AG08395 (cell line): ENCODE measurements at places on chromosomes 3 and 15.
A peak's percentile ranks its signal among the peaks of the same experiment; 100 is the strongest.

DNA sequence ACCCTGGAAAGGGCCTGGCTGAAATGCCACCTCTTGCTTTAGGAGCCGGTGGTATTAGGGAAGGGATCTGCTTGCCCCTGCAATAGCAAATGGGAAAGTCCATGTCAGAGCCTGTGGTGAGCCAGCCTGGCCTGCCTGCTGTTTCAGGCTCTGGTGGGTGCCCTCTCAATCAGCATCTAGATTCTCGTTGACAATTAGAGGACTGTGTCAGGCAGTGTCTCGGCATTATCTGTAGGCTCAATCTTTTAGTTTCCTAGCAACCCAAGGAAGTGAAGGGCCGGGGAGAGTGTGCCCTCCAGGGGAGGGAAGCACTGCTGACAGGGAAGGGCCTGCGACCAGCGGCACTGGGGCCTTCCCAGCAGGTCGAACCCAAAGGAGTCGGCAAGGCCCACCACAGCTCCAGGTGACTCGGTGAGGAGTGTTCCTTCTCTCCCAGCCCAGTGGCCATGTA, 42.1 kb downstream of the TLE3 start:
- no peak for DNase-seq

DNA sequence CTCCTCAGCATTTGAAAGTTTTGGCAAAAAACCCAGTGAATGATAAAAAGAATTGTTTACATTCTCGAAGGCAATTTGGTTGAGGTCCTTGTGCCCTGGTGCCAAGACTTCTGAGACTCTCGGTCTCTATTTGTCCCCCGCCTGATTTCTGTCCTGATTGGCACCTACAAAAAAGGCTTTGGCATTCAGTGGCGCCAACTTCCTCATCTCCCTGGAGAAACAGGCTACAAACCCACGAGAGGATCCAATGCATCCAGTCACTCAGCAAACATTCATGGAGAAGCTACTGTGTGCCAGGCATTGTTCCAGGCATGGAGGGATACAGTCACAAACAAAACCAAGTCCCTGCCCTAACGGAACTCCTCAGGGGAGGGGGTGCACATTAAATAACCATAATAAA, 42.7 kb downstream of the HES1 start:
- no peak for DNase-seq

- DNase-seq, result no peak
These were observed 39.1 kb upstream of the LRTM1 start for GRCh38 chr3:54966979-54967378.

GRCh38 chr15:83512459-83512858, 65.3 kb downstream of the SH3GL3 start:
- DNase-seq, result no peak

- peak; percentile 39 for DNase-seq
These were observed 267.7 kb downstream of the ZBTB20 start for GRCh38 chr3:114879059-114880031.

GRCh38 chr15:57309856-57310760, 66.2 kb upstream of the CGNL1 start:
- no peak for DNase-seq

DNA sequence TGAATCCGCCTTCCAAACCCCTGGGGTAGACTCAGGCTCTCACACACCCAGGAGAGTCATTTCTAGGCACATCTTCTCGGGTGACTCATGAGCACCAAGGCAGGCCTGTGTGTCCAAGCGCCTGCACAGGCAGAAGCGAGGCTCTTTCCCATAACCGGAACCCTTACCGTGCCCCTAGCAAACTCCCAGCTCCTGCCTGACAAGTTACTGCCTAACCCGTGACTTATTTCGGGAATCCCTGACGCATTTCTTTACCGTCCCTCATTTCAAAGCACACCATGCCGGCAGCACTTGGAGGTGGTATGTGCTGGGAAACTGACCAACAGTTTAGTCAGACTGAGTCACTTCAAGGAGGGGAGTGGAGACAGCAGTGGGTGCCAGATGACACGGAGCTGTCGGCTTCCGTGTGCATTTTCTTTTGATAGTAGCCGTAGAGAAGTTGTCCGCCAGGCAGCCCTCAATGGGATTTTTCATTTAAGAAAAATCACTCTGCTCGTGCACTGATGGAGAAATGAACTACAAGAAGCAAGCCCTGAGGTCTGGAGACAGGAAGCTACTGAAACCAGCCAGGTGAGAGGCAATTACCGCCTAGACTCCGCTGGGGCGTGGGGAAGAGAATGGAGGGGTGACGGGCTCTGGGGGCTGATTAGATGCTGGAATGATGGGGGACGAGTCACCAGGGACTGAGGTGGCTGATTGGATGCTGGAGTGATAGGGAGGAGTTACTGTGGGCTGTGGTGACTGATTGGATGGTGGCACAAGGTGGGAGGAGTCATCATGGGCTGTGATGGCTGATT, 17.3 kb upstream of the HRH1 start:
- peak; percentile 97 for DNase-seq

DNA sequence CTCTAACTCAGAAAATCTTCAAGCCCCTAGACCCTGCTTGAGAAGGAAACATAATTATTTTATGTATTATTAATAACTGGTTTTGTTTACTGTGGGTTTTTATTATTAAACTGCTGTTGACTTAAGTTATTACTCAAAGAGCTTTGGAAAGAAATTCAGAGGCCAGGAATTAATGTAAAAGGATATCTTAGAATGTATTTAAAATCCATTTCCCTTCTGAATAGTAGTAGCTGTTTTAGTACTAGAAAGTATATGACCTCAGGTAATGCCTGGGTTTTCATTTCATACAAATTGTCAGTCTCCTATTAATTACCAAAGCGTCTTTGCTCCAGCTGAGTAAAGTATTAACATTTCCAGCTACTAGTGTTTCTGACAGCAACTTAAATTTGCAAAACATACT, 223.1 kb downstream of the ITPR1 start:
- DNase-seq, result no peak

DNA sequence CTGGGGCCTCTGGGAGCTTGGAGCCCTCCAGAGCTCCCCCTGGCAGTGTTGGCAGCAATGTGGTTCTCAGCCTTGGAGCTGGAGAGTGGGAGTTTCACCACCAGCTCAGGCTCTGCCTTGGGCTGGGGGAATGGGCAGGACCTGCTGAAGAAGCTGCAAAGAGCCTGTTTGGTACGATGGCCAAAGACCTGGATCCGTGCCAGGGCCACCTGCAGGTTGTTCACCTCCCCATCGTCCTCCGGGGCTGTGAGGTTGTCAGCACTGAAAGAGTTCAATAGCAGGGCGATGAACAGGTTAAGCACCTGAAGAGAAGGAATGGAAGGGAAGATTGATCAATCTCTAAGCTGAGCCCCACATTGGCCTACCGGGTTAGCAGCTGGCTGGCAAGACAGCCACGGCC, 77.3 kb upstream of the SCN5A start:
- DNase-seq, result no peak

DNA sequence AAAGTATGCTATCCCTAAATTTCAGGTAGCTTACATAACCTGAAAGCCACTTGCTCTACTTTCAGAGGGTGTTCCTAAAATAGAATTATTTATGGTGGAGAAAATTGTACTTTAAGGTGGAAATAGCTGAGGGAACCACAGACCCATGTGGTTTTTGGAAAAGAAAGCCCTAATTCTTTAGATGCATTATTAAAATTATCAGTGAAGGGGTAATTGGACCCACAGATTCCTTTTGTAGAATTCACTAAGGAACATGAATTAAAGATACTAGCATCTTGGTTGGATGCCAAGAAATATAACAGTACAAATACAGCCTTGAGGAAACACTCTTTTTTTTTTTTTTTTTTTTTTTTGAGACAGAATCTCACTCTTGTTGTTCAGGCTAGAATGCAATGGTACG, 37.8 kb downstream of the DPPA2 start:
- DNase-seq, result no peak

DNA sequence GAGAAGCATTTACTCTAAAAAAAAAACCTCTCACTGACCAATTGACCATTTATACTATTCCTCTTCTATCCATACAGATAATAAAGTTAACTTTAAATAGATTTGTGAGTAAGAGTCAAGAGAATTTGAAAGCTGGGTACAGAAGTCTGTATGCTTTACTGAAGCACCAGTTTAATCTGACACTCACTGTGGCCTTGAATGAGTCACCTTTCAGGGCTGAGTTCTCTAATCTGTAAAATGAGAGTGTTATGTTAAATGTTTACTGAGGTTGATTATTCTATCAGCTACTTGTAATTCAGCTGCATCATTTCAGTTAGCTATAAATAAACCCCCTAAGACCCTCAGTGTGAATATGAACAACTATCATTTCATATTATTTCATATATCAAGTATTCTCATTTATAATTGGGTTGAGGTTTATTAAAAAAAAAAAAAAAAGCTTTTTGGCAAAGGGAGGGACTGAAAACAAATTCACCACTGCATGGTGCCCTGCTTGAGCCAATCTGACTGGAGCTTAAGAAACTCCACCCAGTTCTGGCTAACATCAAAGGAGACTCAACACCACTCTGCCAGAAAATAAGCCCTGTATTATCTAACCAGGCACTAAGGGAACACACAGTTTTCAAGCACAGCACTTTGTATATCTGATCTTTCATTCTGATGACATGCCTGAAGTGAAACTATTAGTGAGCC, 2.8 kb downstream of the MAP4 start:
- DNase-seq, result peak; percentile 57
